ENCODE measurements at places on chromosomes 3 and 15.
A peak's percentile ranks its signal among the peaks of the same experiment; 100 is the strongest.

DNA sequence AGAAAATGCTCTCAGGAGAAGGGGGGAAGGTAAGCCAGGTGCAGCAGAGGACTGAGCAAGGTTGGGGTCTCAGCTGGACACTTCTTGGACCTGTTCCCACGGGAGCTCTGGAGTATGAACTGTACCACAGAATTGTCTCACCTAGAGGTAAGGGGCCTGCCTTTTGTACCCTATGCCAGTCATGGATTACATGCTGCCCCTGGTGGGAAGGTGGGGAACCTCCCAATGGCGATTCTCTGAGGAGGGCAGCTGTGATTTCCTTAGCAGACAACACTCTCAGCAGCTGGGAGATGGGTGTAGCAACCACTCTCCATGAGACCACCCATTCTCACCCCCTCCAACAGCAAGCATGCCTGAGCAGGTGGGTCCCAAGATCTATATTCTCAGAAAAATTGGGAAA, 329.4 kb upstream of the CTNNB1 start:
- DNase-seq = no peak

DNA sequence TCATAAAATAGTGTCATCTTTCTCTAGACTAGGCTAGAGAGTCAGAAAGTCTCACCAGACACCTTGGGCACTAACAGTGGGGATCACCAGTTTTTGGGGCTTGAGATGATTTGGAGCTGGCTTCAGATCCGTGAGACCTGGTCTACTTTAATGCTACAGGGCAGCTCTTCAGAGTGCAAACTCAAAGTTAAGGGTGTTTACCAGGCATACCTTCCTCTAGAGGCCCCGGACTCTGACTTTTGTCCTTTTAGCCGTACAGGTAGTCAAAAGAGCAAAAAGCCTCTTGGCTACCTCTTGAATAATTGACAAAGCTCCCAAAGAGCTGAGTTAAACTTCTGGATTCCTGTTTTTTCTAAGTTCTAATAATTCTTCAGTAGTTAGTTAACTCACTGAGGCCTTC, 41.4 kb upstream of the CCR4 start:
- no peak for DNase-seq

DNA sequence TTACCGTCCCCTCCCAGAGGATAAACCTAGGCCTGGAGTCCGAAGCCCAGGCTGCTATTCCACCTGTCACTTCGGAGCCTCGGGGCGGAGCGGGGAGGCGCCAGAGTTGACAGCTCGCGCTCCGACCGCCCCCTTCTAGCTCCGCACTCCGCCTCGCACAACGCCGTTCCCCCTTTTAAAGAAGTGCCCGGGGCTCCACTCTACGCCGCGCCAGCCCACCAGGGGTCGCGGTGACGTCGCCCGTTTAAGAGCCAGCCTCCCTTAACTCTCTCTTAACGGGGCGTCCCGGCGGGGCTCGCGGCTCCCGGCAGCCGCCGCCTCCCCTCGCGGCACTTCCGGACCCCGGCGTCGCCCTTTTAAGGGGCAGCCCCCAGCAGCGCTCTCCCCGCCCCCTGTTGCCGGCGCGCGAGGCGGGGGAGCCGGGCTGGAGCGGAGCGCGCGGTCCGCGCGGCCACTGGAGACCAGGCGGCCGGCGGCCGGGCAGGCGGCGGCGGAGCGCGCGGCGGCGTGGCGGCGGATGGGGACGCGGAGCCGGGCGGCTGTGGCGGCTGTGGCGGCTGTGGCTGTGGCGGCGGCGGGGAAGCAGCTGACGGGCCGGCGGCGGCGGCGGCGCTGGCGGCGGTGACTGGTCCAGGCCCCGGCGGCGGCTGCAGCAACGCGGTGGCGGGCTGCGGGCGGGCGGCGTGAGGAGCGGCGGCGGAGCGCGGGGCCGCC, at the start of gene INAFM2:
INAFM2 (plus strand) TSS at position 454 of the 714 bp plus-strand sequence. CDS start 364 bp downstream, outside the sequence.
- peak; percentile 90 for DNase-seq

DNA sequence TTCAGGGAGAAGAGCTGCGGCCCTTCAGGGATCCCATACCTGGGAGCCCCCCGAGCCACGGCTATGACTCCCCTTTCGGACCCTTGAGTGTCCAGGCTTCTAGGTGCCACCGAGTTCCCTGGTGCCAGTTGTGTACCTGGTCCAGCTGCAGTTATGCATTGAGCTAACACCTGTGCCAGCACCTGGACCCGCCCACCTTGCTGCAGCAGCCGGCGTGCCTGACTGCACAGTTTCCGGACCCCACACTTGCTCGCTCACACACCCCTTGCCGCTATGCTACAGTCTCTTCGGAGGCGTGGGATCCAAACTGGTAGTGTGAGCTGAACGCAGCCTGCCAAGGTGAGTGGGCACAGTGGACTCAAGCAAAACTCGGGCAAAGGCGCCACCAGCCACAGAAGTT, 284.5 kb upstream of the ROBO1 start:
- DNase-seq = no peak

DNA sequence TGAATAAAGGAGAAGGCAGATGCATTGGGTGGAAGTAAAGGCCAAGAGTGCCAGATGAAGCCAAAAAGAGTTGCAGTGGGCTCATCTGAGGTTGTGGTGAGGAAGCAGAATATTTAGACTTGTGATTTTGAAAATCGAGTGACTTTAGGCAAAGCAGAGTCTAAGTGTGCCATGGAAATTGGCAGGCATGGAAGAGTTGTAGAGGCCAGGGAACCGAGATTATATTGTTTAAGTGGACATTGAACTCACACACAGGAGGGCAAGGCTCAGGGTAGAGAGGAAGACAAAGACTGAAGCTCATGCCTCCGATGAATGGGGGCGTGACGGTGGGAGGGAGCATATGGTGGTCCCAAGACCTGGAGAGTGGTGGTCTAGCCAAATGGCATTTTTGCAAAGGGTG, 347.5 kb downstream of the EPHB1 start:
- DNase-seq = no peak

GRCh38 chr15:85689729-85690128, 105.0 kb downstream of the KLHL25 start:
- no peak for DNase-seq

DNA sequence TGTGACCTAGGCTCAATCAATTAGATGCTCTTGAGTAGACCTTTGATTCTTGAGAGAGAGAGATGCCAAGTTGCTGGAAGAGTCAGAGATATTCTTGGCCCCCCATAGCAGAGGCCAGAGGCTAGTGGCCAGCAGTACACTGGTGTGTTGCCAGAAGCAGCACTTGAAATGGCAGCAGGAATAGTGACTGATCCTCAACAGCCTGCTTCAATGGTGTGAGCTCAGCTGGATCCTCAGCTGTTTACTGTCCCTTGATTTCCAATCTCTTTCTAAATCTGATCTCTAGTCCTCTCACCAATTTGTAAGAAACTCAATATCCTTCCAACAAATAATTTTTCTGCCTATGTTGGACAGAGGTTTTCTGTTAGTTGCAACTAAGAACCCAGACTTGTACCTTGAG, 170.3 kb upstream of the CCDC54 start:
- no peak for DNase-seq

DNA sequence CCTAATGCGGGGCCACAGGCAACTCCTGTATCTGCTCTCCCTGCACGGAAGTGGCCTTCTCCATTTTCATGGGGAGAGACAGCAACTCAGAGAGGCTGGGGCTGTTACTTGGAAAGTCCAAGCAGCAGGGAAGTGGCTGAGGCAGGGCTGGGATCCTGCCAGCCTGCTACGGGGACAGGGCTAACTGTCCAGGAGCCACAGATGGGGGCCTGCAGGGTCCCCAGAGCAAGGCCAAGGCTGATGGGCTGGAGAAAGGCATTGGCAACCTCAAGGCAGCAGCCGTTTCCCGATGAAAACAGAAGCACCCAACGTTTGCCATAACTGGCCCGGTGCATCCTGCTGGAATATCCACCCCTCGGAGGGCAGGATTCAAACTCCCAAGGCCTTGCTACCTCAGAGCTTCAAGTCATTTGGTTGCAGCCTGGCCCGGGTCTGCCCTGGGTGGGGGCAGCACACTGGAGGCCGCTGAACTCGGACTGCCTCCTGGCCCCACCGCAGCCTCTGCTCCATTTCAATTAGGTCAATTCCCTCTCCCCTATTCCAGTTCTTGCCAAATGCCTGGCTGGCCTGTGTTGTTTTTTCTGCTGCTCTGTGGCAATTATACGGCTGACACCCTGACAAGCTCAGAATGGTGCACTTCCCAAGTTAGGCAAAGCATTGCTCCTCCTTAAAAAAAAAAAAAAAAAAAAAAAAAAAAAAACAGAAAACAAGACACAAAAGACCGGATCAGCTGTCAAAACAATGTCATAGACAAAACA, 143.5 kb downstream of the NUP210 start:
- no peak for DNase-seq

- no peak for DNase-seq
These were observed 90.8 kb upstream of the C3orf80 start for GRCh38 chr3:160134454-160134853.

- no peak for DNase-seq
These were observed 54.5 kb downstream of the SATB1 start for GRCh38 chr3:18370672-18371071.

GRCh38 chr15:85151861-85152260, 170.2 kb downstream of the PDE8A start:
- no peak for DNase-seq

DNA sequence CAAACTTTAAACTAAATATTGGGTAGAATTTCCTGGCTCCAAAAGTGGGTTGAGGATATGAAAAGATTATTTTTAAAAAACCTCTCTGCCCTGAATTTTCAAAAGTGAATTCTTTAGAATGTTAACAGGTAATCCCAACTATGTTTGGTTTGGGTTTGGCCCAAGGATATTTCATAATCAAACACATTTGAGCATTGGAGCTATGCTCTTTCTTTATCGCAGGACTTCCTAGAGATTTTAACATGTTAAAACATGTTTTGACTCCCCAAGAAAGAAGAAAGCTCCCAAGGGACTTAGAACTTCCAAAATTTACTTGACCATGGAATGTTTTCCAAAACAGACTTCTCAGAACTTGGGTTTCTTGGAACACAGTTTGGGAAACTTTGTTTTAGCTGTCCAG, 75.6 kb upstream of the SYNPR start:
- DNase-seq = no peak

GRCh38 chr3:10992017-10992942, at the start of gene SLC6A1:
TSS of gene SLC6A1 (plus strand) at chr3:10992748. CDS start at chr3:11017212, 24,464 bp downstream.
- DNase-seq = no peak

- no peak for DNase-seq
These were observed 298.1 kb downstream of the NSUN3 start for GRCh38 chr3:94360987-94361386.

GRCh38 chr3:171558188-171558696, 98.0 kb upstream of the TNIK start:
- no peak for DNase-seq
